ENCODE measurements at places on chromosomes 7 and 10. TPM values are rescaled to one million over a fixed set of nuclear protein-coding genes. Genes with fewer than 3 reads are reported as not detected.

Gene SEMA3A
- total RNA-seq = 19.4 TPM

Gene AKR1D1
- not detected for total RNA-seq

Gene CPA2
- total RNA-seq = 2.0 TPM

Gene CPEB3
- total RNA-seq = 1.7 TPM

Gene DENND2A
- 9.2 TPM for total RNA-seq

Gene GPER1
- 0.15 TPM for total RNA-seq

Gene MYH16
- not detected for total RNA-seq

Gene SEMA3D
- total RNA-seq = 5.5 TPM

Gene TMEM178B
- 0.63 TPM for total RNA-seq

Gene MINDY4
- total RNA-seq = not detected

Gene ZNF722
- total RNA-seq = not detected

Gene CHST15
- 2.2 TPM for total RNA-seq

Gene KIF20B
- total RNA-seq = 39.1 TPM

Gene STRIP2
- total RNA-seq = 16.7 TPM

Gene HMX2
- total RNA-seq = not detected

Gene HOXA9
- total RNA-seq = 0.30 TPM

DNA sequence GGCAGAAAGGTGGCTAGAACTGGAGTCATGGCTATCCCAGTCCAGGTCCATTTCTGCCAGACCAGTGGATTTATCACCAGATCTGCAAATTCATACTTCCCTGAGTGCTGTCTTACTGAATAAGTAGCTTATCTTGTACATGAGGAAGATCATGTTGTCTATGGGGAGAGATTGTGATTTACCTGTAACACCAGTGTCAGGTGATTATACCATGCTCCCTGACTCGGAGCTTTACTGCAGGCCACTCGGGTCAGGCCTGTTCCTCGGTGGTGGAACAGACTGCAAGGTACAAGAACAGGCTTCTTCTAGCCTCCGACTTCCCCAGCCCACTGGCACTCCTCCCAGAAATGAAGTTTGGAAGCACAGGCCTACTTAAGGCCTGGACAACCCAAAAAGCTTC, 42.6 kb upstream of the DLG5 start:
- no peaks in the 10 kb centered on the region for H3K36me3 ChIP-seq
- H3K4me3 ChIP-seq = no peak overlapping the region
- no peak overlapping the region for H3K27ac ChIP-seq
- DNase-seq = no peak
- no peaks in the 10 kb centered on the region for H3K27me3 ChIP-seq

DNA sequence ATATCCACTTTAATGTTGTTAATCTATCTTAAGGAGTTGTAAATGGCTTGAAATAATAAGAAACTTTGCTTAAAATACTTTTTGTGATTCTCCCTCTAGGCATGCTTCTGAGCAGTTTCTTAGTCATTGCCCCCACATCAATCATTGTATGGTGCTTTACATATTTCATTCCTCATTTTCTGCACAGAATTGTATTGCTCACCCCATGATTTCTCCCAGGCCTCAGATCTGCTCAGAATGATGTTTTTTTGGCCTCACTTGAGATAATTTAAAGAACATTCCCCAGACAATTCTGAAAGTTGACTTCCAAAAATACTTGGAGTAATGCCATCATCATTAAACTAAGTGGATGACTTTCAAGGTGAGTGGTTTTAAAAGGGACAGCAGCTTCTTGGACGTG, 82.1 kb upstream of the PRPS1L1 start:
- H3K27ac ChIP-seq = no peak overlapping the region
- no peaks in the 10 kb centered on the region for H3K36me3 ChIP-seq
- no peak overlapping the region for H3K4me3 ChIP-seq
- no peaks in the 10 kb centered on the region for H3K27me3 ChIP-seq
- no peak for DNase-seq
- H3K4me1 ChIP-seq = no peaks in the 10 kb centered on the region

- H3K27ac ChIP-seq = peak overlapping the region; percentile 59
- no peaks in the 10 kb centered on the region for H3K36me3 ChIP-seq
- peak overlapping the region; percentile 46 for H3K4me3 ChIP-seq
- no peaks in the 10 kb centered on the region for H3K27me3 ChIP-seq
- H3K4me1 ChIP-seq = peaks cover 22% of the 10 kb centered on the region
Measured at GRCh38 chr10:114526504-114527238, 122.4 kb upstream of the AFAP1L2 start.

DNA sequence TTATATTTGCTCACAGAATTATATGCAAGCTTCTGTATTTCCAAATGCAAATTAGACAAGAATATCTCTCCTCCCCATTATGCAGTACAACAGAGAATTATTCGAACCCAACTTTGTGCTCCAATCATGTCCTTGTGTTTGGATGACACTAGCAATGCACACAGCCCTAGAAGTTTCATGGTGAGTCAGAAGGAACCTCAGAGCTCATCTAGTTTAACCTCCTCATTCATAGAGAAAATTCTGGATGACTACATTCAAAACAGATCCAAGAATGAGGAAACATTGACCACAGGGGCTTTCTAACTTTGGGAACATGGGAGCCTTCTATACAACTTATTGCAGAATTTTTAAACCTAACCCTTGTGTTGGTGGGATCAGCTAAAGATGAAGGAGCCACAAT, 12.8 kb upstream of the ARID5B start:
- no peak overlapping the region for H3K27ac ChIP-seq
- no peaks in the 10 kb centered on the region for H3K36me3 ChIP-seq
- no peaks in the 10 kb centered on the region for H3K27me3 ChIP-seq
- no peaks in the 10 kb centered on the region for H3K4me1 ChIP-seq
- DNase-seq = no peak

DNA sequence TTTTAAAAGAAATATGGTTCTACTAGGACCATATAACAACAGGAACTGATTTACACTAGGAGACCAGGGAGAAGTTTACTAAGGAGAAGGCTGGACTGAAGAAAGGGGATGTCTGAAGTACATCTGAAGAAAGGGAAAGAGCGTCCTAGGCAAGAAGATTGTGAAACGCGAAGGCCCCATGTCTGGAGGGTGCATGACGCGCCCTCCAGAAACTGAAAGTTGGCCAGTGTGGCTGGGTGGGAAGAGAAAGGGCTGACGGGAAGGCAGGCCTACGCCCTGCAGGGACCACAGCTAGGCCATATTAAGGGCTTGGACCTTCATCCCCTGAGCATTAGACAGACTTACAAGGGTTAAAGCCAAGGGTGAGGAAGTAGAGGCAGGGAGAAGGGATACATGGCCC, 158.0 kb downstream of the TRIL start:
- H3K27ac ChIP-seq = no peak overlapping the region
- H3K36me3 ChIP-seq = peaks cover 3% of the 10 kb centered on the region
- no peaks in the 10 kb centered on the region for H3K4me1 ChIP-seq
- no peaks in the 10 kb centered on the region for H3K27me3 ChIP-seq

- no peak for DNase-seq
- H3K27me3 ChIP-seq = no peaks in the 10 kb centered on the region
- H3K27ac ChIP-seq = no peak overlapping the region
- H3K4me1 ChIP-seq = no peaks in the 10 kb centered on the region
Measured at GRCh38 chr10:18721067-18721466, 61.8 kb downstream of the ARL5B start.

- no peak overlapping the region for H3K27ac ChIP-seq
- H3K4me1 ChIP-seq = peaks cover 34% of the 10 kb centered on the region
Measured at GRCh38 chr10:118981946-118982345, 47.6 kb upstream of the NANOS1 start.

DNA sequence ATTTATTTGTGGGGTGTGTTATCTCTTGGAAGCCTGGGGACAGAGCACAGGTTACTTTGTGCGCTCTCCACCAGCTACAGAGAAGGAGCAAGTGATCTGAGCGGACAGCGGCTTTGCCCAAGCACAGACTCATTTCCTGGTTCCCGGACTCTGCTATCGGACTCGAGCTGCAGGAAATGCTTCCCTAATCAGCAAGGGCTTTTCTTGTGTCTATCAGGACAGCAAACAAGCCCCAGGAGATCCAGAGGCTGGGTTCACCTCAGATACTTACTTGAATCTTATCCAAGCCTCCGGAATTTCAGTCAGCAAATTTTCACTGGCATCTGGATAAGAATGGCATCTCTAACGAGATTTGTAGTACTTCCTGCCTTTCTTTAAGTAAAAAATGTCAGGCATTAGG, 27.8 kb downstream of the MRC1 start:
- no peak overlapping the region for H3K27ac ChIP-seq
- H3K4me3 ChIP-seq = no peak overlapping the region
- peak; percentile 13 for DNase-seq
- H3K36me3 ChIP-seq = no peaks in the 10 kb centered on the region

DNA sequence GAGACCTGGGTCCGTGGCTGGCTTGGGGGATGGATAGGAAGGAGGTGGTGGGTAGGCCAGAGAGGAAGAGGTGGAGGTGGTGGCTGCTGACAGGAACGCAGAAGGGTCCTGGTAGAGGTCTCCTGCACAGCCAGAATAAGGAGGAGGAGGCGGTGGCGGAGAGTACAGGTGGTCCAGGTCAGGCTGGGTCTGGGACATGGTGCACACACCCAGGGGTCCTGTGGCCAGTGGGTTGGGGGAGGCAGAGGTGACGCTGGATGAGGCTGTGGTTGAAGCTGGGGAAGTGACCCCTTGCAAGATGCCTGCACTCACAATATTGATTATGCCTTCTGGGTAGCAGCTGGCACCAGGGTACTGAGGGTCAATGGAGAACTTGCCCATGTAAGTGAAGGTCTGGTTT, 2.2 kb downstream of the EGR2 start:
- DNase-seq = no peak
- no peaks in the 10 kb centered on the region for H3K36me3 ChIP-seq
- no peak overlapping the region for H3K27ac ChIP-seq
- H3K4me3 ChIP-seq = no peak overlapping the region
- no peaks in the 10 kb centered on the region for H3K27me3 ChIP-seq
- H3K4me1 ChIP-seq = peaks cover 4% of the 10 kb centered on the region

- H3K27ac ChIP-seq = no peak overlapping the region
- H3K27me3 ChIP-seq = no peaks in the 10 kb centered on the region
- 0 out of 2 replicates have a peak, but pooled peaks cover 2% of the 10 kb centered on the region for H3K36me3 ChIP-seq
- H3K4me3 ChIP-seq = no peak overlapping the region
- DNase-seq = peak; percentile 18
- H3K4me1 ChIP-seq = peaks cover 4% of the 10 kb centered on the region
Measured at GRCh38 chr10:110269374-110270318, 35.1 kb downstream of the SMNDC1 start.

GRCh38 chr7:105707381-105707780, 126.1 kb upstream of the EFCAB10 start:
- no peaks in the 10 kb centered on the region for H3K4me1 ChIP-seq
- no peak overlapping the region for H3K27ac ChIP-seq
- no peaks in the 10 kb centered on the region for H3K36me3 ChIP-seq
- H3K27me3 ChIP-seq = no peaks in the 10 kb centered on the region
- H3K4me3 ChIP-seq = no peak overlapping the region
- no peak for DNase-seq

DNA sequence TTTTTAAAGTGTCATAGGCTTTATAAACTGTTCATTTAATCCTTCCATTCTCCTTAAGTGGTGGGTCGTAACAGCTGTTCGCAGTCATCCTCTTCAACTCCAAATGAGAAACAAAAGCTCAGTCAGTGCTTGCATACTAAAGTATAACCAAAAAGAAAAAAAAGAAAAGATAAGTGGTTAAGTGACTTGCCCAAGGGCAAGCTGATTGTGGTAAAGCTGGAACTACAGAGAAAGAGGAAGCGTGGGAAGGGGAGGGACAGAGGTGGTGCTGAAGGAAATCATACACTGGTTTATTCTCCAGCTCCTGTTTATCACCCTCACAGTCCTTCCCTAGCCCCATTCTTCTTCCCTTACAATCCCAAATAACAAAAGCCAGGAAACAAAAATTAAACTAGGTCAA, 29.6 kb downstream of the IDE start:
- H3K27me3 ChIP-seq = no peaks in the 10 kb centered on the region
- H3K36me3 ChIP-seq = peaks cover 8% of the 10 kb centered on the region
- peak; percentile 48 for DNase-seq
- no peak overlapping the region for H3K27ac ChIP-seq
- peaks cover 7% of the 10 kb centered on the region for H3K4me1 ChIP-seq

DNA sequence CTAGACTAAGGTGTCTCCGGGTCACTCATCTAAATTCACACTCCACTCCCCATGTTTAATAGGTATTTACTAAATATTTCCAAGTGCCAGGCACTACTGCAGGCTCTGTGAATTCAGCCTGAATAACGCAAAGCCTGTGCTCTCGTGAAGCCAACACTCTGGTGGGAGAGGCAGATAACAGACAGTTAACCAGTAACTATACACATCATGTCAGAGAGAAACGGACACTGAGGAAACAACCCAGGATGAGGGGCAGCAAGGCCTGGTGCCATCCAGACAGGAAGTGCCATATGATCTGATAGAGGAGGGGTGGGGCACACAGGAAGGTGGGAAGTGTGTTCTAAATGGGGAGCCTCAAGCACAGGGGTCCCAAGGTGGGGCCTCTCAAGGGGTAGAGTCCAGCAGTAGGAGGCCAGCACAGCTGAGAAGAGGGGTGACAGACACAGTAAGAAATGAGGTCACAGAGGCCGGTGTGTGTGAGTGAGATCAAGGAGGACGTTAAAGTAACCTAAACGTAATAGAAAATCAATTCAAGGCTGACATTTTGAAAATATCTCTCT, 85.3 kb downstream of the LARP4B start:
- peaks cover 21% of the 10 kb centered on the region for H3K36me3 ChIP-seq
- no peak for DNase-seq
- no peaks in the 10 kb centered on the region for H3K27me3 ChIP-seq
- H3K27ac ChIP-seq = no peak overlapping the region
- no peaks in the 10 kb centered on the region for H3K4me1 ChIP-seq
- H3K4me3 ChIP-seq = no peak overlapping the region

DNA sequence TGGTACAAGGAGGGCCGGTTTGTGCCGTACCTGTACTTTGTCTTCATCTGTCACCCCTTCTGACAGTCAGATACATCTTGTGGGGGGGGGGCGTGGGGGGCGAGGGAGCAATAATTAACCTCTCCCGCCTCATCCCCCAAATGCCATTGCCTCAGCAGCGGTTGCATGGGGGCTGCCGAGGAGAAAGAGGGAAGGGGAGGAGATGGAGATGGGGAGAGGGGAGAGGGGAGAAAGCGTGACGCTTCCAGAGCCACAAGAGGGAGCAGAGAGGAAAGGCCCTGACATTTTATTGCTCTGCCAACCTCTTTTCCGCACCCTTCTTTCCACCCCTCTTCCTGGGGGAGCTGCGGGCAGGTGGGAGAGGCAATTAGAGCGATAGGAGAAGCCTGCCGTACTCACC, 11.8 kb downstream of the KAZALD1 start:
- no peak overlapping the region for H3K4me3 ChIP-seq
- no peak overlapping the region for H3K27ac ChIP-seq
- H3K36me3 ChIP-seq = no peaks in the 10 kb centered on the region
- H3K27me3 ChIP-seq = peaks cover 33% of the 10 kb centered on the region

GRCh38 chr7:93622036-93623033, 47.8 kb upstream of the CALCR start:
- H3K4me1 ChIP-seq = no peaks in the 10 kb centered on the region
- no peaks in the 10 kb centered on the region for H3K36me3 ChIP-seq
- no peaks in the 10 kb centered on the region for H3K27me3 ChIP-seq
- peak; percentile 44 for DNase-seq

- DNase-seq = no peak
- no peak overlapping the region for H3K4me3 ChIP-seq
- peaks cover 11% of the 10 kb centered on the region for H3K27me3 ChIP-seq
- H3K4me1 ChIP-seq = no peaks in the 10 kb centered on the region
Measured at GRCh38 chr7:907158-907980, 31.0 kb downstream of the GET4 start.
